ENCODE measurements at places on chromosomes 6 and 20.

- no peak for DNase-seq
These were observed 113.3 kb upstream of the NUP153 start for GRCh38 chr6:17820055-17820454.

- no peak for DNase-seq
These were observed 1.1 kb upstream of the DCBLD1 start for GRCh38 chr6:117481278-117481925.

- DNase-seq, result no peak
These were observed 663 bp downstream of the COQ3 start for GRCh38 chr6:99393366-99393697.

- peak; percentile 85 for DNase-seq
These were observed 9.9 kb upstream of the CDK5RAP1 start for GRCh38 chr20:33411242-33411641.

- DNase-seq, result no peak
These were observed 929.5 kb downstream of the KIF16B start for GRCh38 chr20:15643713-15644112.

- no peak for DNase-seq
These were observed 1.4 kb downstream of the IL22RA2 start for GRCh38 chr6:137171824-137172733.

DNA sequence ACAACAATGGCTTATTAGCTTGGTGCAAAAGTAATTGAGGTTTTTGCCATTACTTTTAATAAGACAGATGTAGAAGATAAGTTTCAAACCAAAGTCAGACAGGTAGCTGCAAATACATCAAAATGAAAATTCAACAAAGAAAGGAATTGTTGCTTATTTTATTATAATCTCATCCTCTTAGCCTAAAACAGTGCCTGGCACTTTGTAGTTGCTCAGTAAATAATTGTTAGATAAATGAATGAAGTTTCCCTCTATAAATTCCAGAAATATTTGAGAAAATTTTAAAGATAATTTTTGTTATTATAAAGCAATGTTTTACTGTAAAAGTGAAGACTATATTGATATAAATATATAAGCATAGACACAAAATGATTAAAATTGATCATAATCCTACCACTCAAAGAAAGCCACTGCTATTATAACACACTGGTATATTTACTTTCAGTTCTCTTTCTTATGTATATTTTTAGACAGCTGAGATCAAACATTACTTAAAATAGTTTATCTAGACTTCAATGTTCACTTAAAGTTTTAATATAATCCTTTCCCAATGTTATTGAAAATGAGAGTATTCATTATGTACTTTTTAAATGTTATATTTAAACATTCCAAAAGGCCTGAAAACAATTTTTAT lies 42.5 kb downstream of the SESN1 start:
- DNase-seq, result no peak

DNA sequence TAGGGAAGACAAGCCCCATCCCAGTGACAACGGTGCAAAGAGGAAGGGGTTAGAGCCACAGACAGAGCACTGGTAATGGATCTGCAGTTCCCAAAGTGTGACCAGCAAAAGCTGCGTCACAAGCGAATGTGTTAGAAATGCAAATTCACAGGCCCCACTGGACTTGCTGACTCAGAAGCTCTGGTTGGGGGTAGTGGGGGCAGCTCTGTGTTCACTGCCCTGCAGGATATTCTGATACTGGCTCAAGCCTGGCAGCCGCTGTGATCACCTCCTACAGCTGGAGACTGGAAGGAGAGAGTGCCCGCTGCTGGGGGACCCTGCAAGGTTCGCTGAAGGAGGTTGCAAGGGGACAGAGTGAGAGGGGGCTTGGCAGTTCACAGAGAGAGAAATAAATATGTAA lies 179.7 kb upstream of the CDH4 start:
- DNase-seq, result no peak

- no peak for DNase-seq
These were observed 159.1 kb downstream of the PKHD1 start for GRCh38 chr6:51928320-51928719.

- no peak for DNase-seq
These were observed 32.6 kb upstream of the C20orf144 start for GRCh38 chr20:33629533-33629932.

GRCh38 chr6:87197547-87197946 lies 42.2 kb downstream of the ZNF292 start:
- DNase-seq, result no peak

DNA sequence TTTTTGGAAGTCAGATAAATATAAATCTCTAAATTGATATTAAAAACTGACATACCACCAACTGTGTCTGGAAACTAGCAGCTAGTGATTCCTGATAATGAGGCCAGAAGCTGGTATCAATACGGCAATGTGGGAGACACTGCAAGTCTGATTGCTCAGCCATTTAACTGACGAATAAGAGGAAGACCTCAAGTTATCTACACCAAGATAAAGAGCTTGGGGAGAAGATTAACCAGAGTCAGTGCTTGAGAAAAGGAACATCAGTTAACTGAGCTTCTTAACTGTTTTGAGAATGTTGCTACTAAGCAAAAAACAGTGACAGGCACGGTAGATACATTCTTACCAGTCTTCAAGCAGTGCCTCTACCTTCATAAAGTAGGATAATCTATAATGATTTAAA lies 140.4 kb upstream of the TENT5A start:
- DNase-seq, result no peak

GRCh38 chr6:55543633-55544309 lies 35.2 kb downstream of the HMGCLL1 start:
- no peak for DNase-seq

GRCh38 chr6:121522265-121522664 lies 86.8 kb downstream of the GJA1 start:
- no peak for DNase-seq

- DNase-seq, result no peak
These were observed 41.5 kb upstream of the FAM184A start for GRCh38 chr6:119119989-119120388.

GRCh38 chr6:152552616-152553209 lies 84.4 kb downstream of the SYNE1 start:
- DNase-seq, result peak; percentile 74

- no peak for DNase-seq
These were observed 20.9 kb upstream of the LRRN4 start for GRCh38 chr20:6074784-6075183.

DNA sequence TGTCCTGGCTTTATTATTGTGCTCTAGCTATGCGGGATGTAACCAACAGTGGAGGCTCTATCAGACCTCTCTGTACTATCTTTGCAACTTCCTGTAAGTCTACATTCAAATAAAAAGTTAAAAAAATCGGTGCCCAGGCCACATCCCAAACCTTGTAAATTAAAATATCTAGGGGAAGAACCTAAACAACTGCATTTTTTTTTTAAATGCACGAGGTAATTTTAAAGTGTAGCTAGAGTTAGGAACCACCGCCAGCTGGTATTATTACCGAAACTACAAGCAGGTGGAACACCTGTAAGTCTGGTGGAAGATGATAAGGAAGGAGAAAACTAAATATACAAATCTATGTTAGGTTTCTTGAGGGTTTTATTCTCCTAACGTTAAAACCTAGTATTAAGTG lies 34.5 kb upstream of the ID4 start:
- no peak for DNase-seq

GRCh38 chr20:56859801-56860261 lies 230.7 kb downstream of the TFAP2C start:
- no peak for DNase-seq

- peak; percentile 26 for DNase-seq
These were observed 503.9 kb downstream of the CD83 start for GRCh38 chr6:14621518-14621917.

- no peak for DNase-seq
These were observed 171.3 kb upstream of the SSTR4 start for GRCh38 chr20:22863826-22864225.

GRCh38 chr20:57091748-57092111 lies 174.7 kb downstream of the BMP7 start:
- DNase-seq, result no peak

- DNase-seq, result peak; percentile 64
These were observed 116.6 kb downstream of the RNF144B start for GRCh38 chr6:18503593-18504231.

GRCh38 chr20:58787211-58788005 lies 63.3 kb downstream of the GNAS-AS1 start:
- DNase-seq, result no peak

GRCh38 chr20:33555755-33556154 lies 65.9 kb downstream of the CBFA2T2 start:
- no peak for DNase-seq

GRCh38 chr6:106961136-106961535 lies 13.4 kb downstream of the CD24 start:
- no peak for DNase-seq

- no peak for DNase-seq
These were observed 34.1 kb upstream of the PDE10A start for GRCh38 chr6:165697171-165697570.

DNA sequence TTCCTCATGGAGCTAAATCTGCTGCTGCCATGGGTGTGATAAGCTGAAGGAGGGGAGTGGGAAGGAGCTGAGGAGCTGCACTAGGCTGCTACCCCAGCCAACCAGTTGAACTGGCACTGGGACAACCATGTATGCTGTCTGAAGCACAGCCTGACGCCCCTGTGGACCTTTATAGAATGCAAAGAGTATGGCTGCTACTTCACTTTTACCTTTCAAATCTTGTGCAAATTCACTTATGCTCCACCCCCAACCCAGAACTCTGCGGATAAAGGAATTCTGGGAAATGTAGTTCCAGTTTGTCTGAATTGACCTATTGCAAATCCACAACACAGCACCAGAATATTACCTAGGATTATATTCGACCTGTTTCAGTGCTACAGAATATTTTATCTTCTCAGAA lies 217.4 kb upstream of the SLC35B3 start:
- no peak for DNase-seq

DNA sequence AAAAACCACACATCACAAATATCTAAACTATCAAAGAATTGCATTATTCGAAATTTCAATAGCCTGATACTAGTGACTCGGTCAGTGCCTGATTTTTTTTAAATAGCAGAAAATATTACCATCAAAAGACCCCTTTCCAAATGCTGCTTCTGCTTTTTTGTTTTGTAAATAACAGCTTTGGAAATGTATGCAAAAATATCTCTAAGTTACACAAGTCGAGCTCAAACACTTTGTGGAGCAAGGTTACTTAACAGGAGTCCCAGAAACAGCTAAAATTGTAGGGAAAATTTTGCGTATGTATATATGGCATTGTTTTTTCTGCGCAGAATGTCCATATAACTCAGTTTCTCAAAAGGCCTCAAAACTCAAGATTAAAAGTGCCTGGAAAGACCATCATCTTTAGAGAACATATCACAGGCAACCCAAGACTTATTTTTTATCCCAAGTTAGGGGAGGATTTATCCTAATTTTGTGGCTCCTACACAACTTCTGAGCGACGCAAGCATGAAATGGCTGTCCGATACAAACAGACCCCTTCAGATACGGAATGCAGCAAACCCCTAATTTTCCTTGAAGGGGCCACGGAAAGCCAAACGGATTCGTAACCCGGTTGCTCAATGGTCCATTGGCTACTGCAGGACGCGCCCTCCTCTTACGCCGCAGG lies 1.3 kb downstream of the CEP85L start:
- DNase-seq, result peak; percentile 57

- no peak for DNase-seq
These were observed 23.6 kb downstream of the RWDD2A start for GRCh38 chr6:83216806-83217205.

GRCh38 chr6:151493804-151494234 lies at the start of gene CCDC170:
CCDC170 (plus strand) TSS chr6:151494017; CDS start chr6:151494129, 112 bp downstream.
- no peak for DNase-seq

DNA sequence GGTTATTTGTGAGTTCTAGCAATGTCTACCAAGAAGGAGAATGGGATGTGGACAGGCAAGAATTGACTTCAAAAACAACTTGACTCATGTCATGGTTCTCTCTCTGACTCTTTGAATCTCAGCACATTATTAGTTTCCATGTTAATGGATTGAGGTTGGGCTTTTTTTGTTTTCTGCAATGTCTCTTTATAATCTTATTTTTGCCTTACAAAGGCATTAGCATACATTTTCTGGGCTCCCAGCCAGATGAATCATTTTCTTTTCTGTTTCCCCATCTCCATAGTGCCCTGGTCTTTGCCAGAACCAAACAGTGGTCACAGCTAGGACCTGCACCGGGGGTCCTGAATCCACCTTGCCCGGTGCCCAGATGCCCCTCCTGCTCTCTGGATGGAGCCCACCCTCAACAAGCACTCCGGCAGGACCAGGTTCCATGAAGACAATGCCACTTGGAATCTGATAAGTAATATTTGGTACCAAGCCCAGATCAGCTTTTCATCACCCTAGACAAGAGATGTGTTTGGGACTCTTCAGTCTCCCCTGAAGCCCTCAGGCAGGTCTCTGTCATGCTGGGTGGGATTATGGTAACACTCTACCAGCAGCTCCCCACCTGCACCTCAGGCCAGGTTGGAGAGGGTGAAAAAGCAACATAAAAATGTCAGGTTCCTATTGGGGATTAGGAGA lies 266.7 kb upstream of the SULF2 start:
- no peak for DNase-seq

- DNase-seq, result no peak
These were observed 95.9 kb upstream of the EMILIN3 start for GRCh38 chr20:41462372-41463161.

GRCh38 chr6:14121936-14122344 lies 4.4 kb downstream of the CD83 start:
- no peak for DNase-seq

DNA sequence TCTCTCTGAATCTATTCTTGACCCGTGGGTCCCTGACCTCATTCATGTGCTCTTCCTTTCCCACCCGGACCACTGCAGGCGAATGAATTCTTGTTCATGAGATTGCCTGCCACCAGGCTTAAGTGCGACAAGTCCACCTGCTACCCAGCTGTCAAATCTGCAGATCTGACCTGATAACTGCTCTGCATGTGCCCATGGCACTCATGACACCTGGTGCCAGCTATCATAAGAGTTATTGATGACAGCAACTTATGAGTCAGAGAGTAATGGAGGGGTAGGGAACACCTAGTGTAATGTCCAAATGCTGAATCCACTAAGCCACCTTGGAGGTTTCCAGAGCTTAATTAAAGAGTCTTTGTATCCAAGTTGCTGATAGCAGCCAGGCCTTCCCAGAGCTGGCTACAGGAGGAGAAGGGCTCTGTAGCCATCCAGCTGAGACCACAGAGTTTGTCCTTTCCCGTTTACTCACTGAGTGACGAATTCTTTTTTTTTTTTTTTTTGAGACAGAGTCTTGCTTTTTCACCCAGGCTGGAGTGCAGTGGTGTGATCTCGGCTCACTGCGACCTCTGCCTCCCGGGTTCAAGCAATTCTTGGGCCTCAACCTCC lies 17.4 kb downstream of the SHLD1 start:
- peak; percentile 93 for DNase-seq

GRCh38 chr20:43460830-43461200 lies 3.1 kb downstream of the SRSF6 start:
- no peak for DNase-seq

- DNase-seq, result no peak
These were observed 62.8 kb downstream of the TCP11 start for GRCh38 chr6:35078226-35078850.

- peak; percentile 55 for DNase-seq
These were observed 154.0 kb downstream of the JARID2 start for GRCh38 chr6:15399641-15400470.
